ENCODE measurements at places on chromosomes 7 and 10. TPM values are rescaled to one million over a fixed set of nuclear protein-coding genes. Genes with fewer than 3 reads are reported as not detected.

GRCh38 chr10:44882166-44882720 lies 28.9 kb upstream of the TMEM72 start:
- DNase-seq: no peak

GRCh38 chr7:31545549-31545948 lies 31.7 kb downstream of the ITPRID1 start:
- no peak for DNase-seq

- no peak for DNase-seq
Observed at GRCh38 chr10:88117869-88118632, 254.6 kb downstream of the PTEN start.

KCND2 gene
- not detected for total RNA-seq

GRCh38 chr7:45595809-45596664 lies 21.9 kb downstream of the ADCY1 start:
- DNase-seq: peak; percentile 29

COBL gene
- not detected for total RNA-seq

DNA sequence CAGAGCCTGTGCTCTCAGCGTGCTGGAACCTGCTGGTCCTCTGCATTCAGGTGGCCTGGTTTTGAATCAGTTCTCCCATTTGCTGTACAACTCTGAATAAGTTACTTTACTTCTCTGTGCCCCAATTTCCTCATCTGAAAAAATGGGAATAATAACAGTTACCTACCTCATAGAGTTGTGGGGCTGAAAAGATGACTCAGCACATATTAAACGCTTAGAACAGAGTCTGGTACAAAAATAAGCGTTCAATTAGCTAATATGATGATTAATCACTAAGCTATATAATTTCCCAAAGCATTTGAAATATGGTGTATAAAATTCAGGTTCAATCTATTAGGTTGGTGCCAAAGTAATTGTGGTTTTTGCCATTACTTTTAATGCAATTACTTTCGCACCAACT lies 259.1 kb downstream of the PRPF18 start:
- no peak for DNase-seq

NRP1 gene
- total RNA-seq: 85.9 TPM
